ENCODE measurements at places on chromosomes 16 and 17. TPM values are rescaled to one million over a fixed set of nuclear protein-coding genes. Genes with fewer than 3 reads are reported as not detected.

The PLEKHH3 gene
- total RNA-seq, result 1.6 TPM

The ZP2 gene
- total RNA-seq, result not detected

The CLEC10A gene
- total RNA-seq, result not detected

The PSMB3 gene
- total RNA-seq, result 173 TPM

The LUC7L3 gene
- 157 TPM for total RNA-seq

The CTF1 gene
- total RNA-seq, result 0.20 TPM

The CSH1 gene
- total RNA-seq, result not detected

The KRT36 gene
- not detected for total RNA-seq

Measured in activated naive CD4-positive, alpha-beta T cell treated with anti-CD3 and anti-CD28 coated beads, Interleukin-2, amount 10 ng/mL, durations not matched to agents 5 hours and 36 hours (primary cell).